GM04504 (cell line): ENCODE measurements at places on chromosomes 11 and 22.

- DNase-seq = no peak
Measured at GRCh38 chr11:25859776-25860175, 472.2 kb upstream of the ANO3 start.

GRCh38 chr11:102470251-102470650 lies 17.7 kb upstream of the TMEM123 start:
- DNase-seq = no peak

GRCh38 chr11:114783805-114784204 lies 105.5 kb downstream of the NXPE2 start:
- DNase-seq = no peak

DNA sequence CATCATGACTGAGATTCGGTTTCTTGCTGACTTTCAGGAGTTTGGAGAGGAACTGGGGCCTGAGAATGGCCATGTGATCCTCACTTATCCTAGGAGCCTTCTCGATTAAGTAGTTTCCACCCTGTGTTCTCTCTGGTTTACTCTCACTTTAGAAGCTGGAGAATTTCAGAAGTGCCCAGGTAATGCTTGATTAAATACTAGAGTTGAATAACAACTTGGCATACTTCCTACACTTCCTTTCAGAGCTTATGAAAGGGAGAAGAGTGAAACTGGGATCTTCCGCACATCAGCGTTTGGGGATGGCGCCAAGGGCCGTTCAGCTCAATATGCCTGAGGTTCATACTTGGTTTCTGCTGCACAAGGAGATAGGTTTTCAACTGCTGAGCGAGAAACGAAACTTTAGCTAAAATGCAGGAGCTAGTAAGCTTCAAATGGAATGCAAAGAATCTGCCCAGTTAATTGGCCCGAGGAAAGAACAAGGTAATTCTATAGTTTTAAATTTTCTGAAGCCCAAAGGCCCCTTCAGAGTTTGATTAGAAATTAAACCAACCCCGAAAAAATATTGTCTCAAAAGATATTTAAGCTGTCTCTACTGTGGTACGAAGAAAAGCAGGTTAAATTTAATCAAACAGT lies 823 bp upstream of the MUC15 start:
- no peak for DNase-seq

DNA sequence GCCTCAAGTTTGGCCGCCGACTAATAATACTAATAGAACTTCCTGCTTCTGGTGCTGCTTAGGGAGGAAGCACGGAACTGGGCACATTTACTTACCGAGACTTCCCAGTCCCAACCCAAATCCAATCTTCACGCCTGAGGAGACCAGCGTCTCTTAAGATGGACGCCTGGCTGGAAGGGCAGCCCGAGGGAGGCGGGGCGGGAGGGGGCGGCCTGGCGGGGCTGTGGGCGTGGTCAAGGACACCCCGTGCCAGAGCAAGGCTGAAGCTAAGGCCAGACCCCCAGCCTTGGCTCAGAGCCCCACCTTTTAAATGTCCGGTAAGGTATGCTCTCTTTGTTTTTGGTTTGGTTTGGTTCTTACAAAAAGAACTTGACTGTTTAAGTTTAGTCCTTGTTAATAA lies at the start of gene GDPD4:
Gene GDPD4 (minus strand): TSS at position 177 of the 400 bp plus-strand sequence. CDS start 16,549 bp downstream, outside the sequence.
- no peak for DNase-seq

DNA sequence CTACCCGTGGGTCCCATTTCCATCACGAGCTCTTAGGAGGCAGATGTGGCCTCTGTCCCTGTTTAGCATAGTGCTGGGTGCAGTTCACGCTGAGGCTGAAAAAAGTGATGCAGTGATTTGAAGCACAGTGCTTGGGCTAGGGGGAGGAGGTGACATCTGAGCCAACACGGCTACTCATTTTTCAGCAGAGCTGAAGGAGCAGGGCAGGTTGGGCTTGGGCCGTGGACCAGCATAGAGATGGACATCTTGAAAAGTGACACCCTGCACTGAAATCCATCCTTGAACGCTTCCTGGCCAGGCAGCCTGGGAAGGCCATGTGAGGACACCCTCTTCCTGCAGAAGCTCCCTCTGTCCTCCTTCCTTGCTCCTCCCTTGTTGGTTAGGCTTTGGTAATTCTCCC lies 66.4 kb downstream of the ADAMTS15 start:
- no peak for DNase-seq
